HTR-8/SVneo (cell line): ENCODE measurements at places on chromosomes 12 and 14.

DNA sequence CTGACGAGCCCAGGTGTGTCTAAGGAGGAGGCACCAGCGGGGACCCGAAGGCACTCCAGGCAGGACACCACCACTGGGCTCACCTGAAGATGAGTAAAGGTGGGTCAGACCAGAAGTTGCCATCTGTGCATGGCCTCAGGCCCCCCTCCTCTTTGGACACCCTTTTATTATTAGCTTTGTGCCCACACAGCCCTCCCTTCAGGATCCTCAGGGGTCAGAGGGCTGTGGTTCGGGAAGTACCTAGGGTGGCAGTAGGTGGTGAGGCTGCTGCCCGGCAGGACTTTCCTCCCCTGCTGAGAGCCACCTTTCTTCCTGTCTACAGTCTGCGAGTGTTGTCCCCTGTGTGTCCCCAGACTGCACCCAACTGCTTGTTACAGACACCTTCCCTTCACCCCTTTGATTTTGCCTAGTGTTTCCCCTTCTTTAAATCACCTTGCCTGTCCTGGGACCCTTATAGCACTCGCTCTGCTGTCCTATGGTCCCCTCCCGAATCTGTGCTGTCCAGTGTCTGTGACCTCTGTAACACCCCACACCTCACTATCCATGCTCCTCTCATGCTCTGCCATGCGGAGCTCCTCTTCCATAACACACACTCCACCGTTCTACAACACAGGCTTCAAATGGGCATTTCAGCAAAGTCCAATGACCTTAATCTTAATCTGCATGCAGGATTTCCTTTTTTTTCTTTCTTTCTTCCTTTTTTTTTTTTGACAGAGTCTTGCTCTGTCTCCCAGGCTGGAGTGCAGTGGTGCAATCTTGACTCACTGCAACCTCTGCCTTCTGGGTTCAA lies 25.7 kb downstream of the SOAT2 start:
- no peak for DNase-seq

DNA sequence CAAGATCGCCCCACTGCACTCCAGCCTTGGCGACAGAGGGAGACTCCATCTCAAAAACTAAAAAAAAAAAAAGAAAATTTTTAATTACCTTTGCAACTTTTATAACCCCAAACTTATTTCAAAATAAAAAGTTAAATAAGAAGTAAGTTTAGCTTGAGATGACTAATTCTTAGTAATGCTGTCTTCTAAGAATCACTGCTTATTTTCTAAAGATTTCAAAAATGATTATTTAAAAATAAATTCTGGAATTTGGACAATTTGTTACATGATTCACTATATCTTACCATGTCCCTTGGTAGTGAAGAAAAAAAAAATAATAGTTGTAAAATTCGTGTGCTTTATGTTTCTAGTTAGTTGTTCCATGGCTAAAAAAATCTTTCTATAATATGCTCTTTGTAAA lies 11.6 kb upstream of the HECTD1 start:
- no peak for DNase-seq

- DNase-seq: no peak
Measured at GRCh38 chr12:109950625-109951024, 45.5 kb downstream of the GIT2 start.

GRCh38 chr12:105296116-105297089 lies 34.1 kb upstream of the C12orf75 start:
- no peak for DNase-seq

- DNase-seq: peak; percentile 81
Measured at GRCh38 chr14:76919431-76920330, 93.5 kb downstream of the LRRC74A start.
